T-cell (primary cell): ENCODE measurements at places on chromosomes 3 and 15.

- no peak for DNase-seq
Observed at GRCh38 chr15:60830479-60830878, 351.5 kb upstream of the ICE2 start.

- DNase-seq: no peak
Observed at GRCh38 chr3:184941408-184941807, 129.4 kb downstream of the VPS8 start.

DNA sequence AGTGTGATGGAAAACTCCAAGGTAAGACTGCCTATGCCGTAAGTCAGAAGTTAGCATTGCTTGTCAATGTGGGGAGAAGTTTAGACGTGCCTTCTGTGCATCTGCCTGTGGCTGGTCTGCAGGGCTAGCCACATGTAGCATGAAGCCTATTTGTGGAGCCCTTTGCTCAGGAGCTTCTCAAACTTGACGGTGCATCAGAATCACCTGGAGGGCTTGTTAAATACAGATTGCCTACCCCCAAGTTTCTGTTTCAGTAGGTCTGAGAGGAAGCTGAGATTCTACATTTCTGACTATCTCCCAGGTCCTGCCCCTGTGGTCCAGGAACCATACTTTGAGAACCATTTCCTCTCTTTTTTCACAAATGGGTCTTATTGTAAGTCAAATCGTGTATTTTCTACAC is 292.1 kb upstream of the TPM1 start:
- no peak for DNase-seq

GRCh38 chr3:16151109-16151508 is 23.4 kb upstream of the GALNT15 start:
- DNase-seq: no peak

GRCh38 chr3:135930255-135930654 is 35.3 kb upstream of the PPP2R3A start:
- no peak for DNase-seq

DNA sequence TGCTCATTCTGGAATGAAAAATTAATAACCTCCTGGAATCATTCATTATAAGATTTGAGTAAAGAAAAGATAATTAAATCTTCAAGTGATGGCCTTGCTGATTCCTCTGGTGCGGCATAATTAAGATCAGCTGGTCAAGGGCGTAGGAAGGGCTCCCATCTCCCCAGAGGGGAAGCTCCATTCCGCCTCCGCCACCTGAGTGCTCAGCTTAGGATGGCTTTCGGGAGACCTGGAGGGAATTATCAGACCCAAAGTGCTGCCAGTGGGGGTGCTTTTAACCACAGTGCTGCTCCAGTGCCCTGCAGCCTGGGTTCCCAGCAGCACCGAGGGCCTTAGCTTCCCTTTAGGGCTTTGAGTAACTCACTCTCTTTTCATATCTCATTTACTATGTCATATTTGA is 556.6 kb upstream of the RGMA start:
- DNase-seq: no peak

DNA sequence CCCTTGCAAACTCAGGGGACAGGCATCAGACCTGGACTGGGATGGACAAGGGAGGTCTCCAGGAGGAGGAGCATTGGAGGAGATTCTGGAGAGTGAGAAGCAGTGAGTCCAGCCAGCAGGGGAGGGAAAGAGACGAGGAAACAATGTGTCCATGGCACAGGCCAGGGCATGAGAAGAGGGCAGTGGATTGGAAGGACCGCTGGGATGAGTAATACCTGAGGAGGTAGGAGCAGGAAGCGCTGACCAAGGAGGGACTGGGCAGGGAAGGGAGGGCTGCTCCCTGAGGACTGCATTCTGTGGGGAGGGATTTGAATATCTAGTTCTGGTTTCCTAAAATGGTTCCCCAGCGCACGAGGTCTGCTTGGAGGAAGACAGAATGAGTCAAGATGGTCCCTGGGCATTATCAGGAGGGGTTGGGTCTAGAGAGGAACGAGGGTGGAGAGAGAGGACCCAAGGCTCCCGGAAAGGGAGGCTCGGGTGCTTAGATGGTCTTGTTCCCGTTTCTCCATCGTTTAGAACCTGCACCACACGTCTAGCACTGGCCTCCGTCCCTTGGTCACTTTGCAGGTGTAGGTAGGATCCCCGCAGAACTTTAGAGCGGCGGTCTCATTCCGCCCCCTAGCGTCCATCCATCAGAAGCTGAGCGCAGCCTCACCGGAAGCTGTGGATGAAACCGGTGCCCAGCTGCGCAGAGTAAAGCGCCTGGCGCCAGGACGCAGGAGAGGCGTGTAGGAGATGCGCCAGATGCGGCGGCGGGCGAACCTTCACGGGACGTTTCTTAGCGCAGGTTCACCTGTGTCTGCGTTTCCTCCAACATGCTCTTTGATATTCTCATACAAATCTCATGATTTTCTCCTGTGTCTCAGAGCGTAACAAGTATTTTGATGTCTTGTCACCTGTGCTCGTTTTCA is 190.7 kb upstream of the NDN start:
- DNase-seq: no peak

DNA sequence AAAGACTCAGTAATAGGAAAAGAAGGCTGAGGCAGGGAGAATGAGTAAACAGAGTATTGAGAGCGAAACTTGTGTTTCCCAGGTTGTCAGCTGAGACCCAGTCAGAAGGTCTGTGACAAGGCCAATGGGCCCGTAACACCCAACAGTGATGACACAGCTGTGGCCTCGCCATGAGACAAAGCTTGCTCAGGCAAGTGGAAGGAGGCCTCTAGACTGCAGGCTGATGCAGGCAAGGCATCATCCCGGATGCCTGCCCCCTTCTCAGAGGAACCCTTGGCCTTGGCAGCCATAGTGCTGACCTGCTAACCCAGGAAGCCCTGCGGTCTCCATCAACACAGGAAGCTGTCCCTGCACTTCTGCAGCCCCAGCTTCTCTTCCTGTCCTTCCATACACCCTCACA is 15.4 kb downstream of the RAB6B start:
- no peak for DNase-seq

DNA sequence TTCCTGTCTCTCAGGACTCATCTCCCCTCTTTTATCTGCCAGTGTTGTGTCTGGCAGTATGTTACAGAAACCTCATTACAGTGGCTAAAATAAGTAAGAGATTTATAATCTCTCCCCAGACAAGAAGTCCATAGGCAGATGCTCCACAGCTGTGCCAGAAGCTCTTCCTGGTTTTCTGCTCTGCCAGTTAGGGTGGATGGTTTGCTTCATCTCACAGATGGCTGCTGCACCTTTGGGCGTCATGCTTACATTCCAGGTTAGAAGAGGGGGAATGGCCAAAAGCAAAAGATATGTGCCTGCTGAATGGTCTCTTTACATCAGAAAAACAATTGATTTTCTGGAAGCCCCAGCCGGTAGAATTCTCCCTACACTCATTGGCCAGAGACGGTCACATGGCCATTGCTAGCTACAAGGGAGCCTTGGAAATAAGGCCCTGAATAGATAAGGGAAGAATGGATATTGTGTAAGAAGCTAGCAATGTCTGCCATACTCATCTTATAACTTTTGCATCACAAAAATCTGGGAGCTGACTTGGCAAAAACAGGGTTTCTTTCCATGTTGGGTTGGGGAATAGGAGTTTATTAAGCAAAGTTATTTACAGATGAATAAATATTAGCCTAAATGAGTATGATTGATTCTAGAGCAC is 91.1 kb downstream of the PDCD6IP start:
- DNase-seq: no peak
